Large intestine (tissue), 12 donors: ENCODE measurements at places on chromosomes 4 and X.

DNA sequence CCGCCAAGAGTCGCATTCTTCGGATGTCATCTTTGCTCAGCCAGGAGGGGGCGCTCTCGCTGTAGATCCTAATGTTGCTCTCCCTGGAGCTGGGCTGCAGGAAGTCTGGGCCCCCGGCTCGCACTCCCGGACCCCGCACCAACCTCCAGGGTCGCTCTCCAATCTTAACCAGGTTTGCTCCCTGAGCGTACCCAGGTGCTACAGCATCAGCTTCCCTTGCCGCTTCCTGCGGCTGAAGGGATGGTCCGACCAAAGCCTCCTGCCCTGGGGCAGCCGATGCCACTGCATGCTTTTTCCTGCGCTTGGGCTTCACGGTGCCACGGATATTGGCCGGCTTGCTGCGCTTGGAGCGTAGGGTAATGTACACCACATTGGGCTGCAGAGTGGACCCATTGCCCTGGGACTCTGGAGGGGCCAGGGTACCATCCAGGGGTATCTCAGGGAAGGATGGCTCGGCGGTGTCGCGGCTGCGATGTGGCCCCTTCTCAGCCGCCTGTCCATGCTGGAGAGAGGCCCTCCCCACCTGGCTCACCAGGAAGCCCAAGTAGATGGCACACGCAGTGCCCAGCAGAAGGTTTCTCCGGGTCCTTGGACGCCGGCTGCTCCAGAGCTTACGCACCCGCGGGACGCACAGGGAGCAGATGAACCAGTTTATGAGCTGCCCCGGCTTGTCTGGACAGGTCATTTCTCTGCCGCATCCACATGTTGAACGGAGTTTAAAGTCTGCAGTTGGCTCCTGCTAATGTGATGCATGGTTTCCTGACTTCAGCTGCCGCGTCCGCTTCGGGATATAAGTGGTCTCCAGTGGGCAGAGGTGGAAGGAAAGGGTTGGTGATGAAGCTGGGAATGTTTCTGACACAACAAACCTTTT lies 1.9 kb downstream of the GASK1B start:
- DNase-seq, result peak; percentile 66

DNA sequence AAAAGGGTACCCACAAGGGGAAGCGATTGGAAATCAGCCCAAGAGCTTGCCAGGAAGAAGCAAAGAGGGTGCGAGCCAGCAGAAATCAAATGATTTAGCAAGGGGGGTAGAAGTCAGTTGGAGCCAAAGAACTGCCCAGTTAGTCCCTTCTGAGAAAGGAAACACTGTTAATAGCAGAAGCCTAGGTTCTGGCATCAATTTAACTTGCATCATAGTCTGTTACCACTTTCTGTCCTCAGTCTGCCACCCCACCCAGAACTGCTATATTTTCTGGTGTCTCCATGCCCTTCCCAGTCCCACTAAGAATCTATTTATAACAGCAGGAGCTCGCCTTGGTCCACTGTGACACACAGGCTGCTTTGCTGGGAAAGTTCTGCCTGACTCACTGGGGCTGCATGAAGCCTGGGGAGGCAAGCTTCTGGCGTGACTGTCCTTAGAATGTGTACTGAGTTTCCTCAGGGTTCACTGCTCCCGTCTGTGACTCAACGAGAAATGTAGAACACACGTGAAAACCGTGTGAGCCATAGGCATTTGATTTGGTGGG lies 157.8 kb upstream of the TTC29 start:
- DNase-seq, result no peak

DNA sequence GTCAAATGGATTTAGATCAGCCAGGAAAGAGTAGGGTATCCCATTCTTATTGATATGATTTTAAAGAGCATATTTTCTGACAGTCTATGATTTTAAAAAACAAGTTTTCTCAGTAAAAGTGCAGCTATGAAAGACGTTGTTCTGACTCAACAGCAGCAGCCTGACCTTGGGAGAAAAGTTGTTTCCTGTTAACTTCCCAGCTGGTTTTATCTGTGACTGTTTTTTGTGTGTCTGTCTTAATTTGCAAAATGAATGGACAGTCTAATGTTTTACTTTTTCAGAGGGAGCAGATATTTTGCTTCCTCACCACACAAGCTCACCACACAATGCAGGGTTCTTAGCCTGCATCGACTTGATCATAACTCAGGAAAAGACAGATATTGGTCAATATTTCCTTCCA lies 764 bp upstream of the MTHFD2L start:
- DNase-seq, result no peak

DNA sequence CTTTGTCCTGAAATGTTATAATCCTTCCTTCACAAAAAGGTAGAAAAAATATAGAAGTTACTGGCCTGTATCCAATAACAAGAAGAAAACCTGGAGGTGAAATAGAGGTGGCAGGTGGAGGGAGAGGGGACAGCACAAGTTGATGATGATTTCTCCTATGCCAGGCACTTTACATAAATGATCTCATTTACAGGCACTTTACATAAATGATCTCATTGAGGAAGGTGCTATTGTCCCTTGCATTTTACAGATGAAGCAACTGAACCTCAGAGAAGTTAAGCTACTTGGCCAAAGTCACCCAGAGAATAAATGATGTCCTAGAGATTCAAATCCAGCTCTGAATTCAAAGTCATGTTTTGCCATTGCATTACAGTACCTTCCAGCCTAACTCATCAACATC lies 7.1 kb upstream of the OPHN1 start:
- DNase-seq, result no peak

GRCh38 chrX:66766318-66766717 lies 127.4 kb upstream of the EDA2R start:
- DNase-seq, result no peak

DNA sequence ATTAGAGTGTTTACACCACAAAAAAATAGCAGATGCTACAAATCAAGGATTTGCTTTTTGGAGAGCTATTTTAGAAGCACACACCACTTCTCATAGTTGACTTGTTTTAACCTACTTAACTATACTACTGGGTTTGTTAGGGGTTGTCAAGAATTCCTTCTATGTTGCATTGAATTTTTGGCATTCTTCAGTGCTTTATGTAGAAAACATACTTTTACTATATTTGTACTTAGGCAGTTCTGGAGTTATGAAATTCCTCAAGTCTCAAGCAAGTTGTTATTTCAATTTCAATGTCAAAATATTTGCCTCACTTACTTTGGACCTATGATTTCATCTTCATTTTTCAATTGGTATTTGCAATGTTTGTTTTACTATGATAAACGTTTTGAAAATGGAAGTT lies 449.6 kb downstream of the GLUD2 start:
- DNase-seq, result no peak

DNA sequence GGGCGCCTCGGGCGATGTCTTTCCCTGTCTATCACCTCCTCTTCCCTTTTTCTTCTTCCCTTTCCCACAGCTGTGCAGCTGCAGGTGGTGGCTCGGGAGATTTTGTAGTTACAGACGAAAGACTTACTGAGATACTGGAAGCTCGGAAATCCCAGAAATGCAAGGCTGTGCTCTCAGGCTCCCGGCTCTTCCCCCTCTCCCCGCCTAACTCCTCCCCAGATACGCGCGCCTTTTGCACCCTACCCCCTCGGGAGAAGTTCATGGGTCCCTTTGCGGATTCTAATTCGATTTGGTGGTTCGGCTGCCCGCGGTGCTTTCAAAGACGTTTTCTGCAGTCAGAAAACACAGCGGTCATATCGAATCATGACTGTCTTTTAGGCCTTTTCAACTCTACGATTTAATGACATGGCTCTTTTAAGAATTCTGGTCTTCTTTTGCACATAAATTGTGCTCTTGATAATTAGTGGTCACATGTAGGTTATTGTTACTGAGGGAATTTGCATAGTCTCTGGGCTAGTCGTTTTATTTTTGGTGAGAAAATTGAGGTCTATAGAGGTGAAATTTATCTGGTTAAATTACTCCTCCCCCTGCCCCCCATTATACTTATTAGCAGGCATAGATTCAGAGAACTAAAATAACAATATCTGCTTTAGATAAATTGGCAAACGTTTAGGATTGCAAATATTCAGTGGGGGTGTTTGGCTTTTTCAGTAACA lies 1.6 kb downstream of the SEPTIN11 start:
- peak; percentile 31 for DNase-seq

GRCh38 chr4:82462415-82462831 lies 32.0 kb downstream of the ENOPH1 start:
- DNase-seq, result peak; percentile 80

DNA sequence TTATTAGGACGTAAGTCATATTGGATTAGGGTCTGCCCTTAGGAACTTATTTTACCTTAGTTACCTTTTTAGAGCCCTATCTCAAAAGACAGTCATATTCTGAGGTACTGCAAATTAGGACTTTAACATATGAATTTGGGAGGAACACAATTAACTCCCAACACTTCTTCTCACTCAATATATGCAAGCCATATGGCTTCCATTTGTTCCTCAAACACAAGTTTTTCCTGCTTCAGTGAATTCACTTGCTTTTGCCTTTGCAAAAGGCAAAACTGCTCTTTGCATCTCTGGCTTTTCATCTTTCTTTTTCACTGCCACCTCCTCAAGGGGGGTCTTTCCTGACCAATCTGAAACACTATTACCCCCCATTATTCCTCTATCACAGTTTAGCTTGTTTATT lies 220.3 kb downstream of the KCTD8 start:
- no peak for DNase-seq

DNA sequence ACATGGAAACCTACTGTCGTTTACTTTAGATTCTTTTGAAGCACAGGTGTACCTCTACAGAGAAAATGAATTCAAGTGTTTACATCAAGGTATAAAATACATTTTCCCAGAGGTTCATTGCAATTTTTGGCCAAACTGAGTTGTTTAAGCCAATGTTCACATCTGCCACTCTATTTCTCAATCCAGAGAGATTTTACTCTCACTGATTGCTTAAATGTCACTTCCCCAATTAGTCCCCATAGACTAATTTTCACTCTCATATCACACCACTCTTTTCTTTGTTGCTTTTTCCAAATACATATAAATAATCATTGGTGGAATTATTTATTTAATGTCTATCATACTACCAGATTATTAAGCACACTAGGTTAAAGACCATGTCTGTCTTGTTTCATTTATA lies 271.8 kb downstream of the PPP3CA start:
- DNase-seq, result no peak

GRCh38 chrX:125492439-125492838 lies 172.8 kb downstream of the TEX13C start:
- DNase-seq, result no peak

- no peak for DNase-seq
Observed at GRCh38 chr4:15706646-15707362, 3.9 kb downstream of the BST1 start.

- DNase-seq, result no peak
Observed at GRCh38 chr4:88859191-88859812, 161.7 kb upstream of the NAP1L5 start.

DNA sequence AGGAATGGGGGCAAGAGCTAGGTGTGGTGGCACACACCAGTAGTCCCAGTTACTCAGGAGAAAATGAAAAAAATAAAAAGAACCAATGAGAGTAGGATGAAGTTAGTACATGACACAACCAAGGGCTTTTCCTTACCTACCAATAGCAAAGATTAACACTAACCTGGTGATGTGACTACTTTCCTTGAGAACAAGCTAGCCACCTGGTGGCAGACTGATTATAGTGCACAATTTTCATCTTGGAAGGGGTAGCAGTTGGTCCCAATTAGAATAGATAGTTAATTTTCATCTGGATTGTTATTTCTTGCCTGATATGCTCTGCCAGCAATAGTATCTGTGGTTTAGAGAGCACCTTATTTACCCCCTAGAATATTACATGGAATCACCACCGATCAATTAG lies 1216.8 kb upstream of the PABPC4L start:
- DNase-seq, result no peak

DNA sequence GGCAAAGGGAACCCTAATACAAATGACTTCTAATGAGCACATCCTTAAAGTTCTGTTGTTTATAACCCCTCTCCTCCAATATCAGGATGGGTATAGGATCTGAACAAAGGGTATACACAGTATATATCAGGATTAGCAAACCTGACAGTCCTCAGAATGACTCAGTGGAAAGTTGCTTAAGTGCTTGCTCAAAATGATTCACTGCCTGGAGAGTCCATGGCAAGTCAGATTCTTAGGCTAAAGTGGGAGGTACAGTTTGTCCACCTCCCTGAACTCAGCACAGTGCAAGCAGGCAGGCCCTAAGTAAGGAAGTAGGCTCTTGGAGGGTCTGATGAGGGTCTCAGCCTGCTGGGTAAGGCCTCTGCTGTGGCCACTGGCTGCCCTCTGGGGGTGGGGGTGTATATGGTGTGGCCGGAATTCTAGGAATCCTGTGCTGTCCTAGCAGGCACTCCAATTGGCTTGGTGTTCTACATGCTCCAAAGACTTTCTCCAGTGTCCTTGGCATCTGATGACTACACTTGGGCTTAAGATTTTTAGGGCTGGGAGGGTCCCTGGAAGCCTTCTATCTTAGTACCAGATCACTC lies 54.3 kb downstream of the CHRDL1 start:
- no peak for DNase-seq

DNA sequence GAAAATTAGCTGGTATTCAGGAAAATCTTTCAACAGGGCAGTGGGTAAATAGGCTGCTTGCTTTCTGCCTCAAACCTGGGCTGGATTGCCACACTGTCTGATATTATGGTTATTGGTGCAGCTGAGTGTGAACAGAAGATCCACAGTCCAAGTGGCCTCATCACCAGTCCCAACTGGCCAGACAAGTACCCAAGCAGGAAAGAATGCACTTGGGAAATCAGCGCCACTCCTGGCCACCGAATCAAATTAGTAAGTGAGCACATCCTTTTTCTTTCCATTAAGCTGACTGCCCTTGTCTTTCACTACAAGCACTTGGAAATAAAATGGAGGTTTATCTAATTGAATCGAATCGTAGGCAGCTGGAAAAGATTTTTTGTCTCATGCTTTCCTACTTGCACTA lies 204.7 kb downstream of the TLL1 start:
- no peak for DNase-seq

DNA sequence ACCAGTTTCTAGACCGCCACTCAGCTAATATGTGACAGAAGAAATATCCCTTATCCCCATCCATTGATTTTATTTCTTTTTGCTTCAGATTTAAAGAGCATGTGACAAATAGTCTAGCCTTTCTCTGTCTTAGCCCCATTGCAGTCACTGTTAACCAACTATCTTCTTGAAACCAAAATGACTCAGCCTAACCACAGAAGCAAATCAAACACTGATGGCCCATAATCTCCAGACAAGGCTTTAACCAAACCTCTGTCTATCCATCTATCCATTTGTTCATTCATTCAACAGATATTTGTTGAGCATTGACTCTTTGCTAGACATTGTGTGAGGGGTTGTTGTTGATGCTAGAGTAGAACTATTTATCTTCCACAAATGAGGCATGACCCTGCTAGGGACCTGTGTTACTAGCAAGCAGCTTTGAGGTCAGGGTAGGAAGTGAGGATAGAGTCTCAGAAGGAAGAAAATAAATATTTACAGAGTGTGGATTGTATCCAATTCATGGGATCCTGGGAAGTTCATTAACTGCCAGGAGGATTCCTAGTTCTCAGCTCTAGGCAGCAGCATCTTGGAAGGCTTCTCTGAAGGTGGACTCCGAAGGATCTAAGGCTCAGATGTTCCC lies 22.5 kb downstream of the HNRNPH2 start:
- DNase-seq, result no peak

DNA sequence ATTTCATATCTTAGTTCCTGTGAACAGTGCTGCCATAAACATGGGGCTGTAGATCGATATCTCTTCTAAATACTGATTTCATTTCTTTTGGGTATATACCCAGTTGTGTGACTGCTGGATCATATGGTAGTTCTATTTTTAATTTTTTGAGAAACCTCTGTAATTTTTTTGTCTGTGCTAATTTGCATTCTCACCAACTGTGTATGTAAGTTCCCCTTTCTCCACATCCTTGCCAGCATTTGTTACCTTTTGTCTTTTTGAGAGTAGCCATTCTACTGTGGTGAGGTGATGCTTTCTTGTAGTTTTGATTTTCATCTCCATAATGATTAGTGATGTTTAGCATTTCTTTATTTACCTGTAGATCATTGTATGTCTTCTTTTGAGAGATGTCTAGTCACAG lies 2086.5 kb upstream of the TENM3 start:
- no peak for DNase-seq
